ENCODE measurements at places on chromosomes 1 and 21. TPM values are rescaled to one million over a fixed set of nuclear protein-coding genes. Genes with fewer than 3 reads are reported as not detected.

DNA sequence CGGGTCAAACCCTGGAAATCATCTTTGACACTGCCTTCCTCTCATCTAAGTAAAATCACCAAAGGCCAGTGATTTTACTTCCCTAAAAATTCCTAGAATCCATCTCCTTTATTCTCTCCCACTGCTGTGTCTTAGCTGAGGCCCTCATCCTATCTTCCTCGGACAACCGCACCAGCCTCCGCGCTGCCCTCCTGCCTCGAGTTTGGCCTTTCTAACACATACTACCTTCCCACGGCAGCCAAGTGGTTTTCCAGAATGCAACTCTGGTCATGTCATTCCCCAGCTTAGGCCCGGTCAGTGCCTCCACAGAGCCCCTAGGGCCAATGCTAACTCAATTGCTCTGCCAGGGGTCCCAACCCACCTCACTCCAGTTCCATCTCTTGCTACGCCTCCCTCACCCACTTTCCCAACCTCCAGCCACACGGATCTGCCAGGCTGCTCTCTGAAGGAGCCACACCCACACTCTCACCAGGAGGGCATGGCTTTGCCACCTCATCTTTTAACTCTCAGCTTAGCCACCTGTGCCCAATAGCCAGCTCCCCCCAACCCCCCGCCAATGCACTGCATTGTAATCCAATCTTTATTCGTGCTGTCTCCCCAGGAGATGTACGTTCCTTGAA lies 6.8 kb downstream of the TMEM9 start:
- H3K27ac ChIP-seq, result no peak overlapping the region
- H3K4me1 ChIP-seq, result peaks cover under 1% of the 10 kb centered on the region
- DNase-seq, result no peak
- no peaks in the 10 kb centered on the region for H3K27me3 ChIP-seq

DNA sequence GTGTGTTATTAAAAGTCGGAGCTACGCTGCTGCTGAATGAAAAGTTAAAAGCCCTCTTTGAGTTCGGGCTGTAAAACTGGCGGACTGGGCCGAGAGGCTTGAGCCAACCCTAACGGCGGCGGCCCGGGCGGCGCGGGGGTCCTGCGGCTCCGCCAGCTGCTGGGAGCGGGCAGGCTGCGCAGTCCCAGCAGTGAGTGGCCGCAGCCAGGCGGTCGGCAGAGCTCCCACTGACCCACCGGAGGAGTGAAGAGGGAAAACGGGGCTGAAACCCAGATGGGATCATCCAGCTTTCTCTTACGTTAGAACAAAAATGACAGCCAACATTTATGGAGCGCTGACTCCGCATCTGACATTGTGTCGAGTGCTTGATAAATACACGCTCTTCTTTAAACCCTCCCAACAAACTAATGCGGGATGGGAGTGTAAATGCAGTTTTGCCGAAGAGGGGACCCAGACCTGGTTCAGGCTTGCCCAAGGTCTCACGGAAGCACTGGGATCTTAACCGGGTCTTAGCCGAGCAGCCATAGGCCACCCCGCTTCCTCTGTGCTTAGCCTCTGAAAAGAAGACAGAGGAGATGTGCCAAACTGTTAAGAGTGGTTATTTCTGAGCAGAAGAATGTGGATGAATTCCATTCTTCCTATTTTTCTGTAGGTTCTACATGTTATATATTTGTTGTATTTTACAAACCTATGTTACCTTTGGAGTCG lies 3.5 kb downstream of the GRHL3 start:
- peaks cover 45% of the 10 kb centered on the region for H3K4me1 ChIP-seq
- H3K27me3 ChIP-seq, result peaks cover under 1% of the 10 kb centered on the region
- H3K36me3 ChIP-seq, result no peaks in the 10 kb centered on the region
- no peak for DNase-seq
- no peak overlapping the region for H3K27ac ChIP-seq

GRCh38 chr1:157993918-157994605 lies 617 bp downstream of the KIRREL1 start:
- no peak overlapping the region for H3K4me3 ChIP-seq
- no peaks in the 10 kb centered on the region for H3K4me1 ChIP-seq
- DNase-seq, result no peak
- H3K36me3 ChIP-seq, result no peaks in the 10 kb centered on the region

GRCh38 chr1:165162671-165163241 lies 193.8 kb downstream of the LMX1A start:
- DNase-seq, result no peak
- H3K4me1 ChIP-seq, result no peaks in the 10 kb centered on the region

The LRRC39 gene
- 1.0 TPM for total RNA-seq

The REG4 gene
- total RNA-seq, result not detected

The LENEP gene
- total RNA-seq, result 3.1 TPM

Measured in CD4-positive, alpha-beta memory T cell (primary cell).